ENCODE measurements at places on chromosomes 6 and 20.
A peak's percentile ranks its signal among the peaks of the same experiment; 100 is the strongest.

DNA sequence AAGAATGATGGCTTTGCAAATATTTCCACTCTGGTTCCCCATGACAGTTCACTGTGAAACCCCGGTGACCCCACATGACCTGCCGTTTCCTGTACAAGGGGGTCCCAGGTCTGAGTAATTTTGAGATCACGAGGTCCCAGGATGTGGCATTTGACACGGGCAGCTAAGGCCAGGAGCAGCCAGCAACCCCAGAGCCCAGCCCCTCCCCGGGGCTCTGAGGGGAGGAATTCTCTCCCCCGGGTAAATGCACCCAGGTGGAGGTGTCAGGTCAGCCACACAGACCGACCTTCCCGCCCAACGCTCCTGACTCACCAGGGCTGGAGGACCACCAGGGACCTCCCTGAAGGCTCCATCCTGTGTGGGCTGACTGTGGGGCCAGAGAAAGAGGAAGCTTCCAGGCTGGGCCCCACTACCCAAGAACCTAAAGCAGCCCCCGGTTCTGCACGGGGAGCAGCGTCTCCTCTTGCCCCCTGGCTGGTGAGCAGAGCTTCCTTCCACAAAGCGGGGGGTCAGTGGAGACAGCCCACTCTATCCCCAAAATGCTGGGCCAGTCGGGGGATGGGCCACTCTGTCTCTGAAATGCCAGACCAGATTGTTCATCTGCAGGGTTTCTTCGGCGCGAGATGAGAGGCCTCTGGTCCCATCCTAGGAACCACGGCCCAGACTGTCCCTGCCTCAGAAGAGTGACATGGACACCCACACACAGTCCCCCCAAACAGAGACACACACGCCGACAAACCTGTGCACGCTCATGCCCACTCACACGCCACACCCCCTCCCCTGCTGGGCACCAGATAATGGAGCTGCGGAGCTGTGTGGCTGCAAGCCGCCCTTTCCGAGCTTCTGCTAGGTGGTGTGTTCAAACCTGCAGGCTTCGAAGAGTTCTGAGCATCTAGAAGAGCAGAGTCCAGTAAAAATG lies 23.4 kb upstream of the SLCO4A1 start:
- DNase-seq, result no peak

GRCh38 chr6:39918831-39919230 lies 15.4 kb downstream of the MOCS1 start:
- DNase-seq, result no peak

GRCh38 chr6:41942067-41942851 lies 651 bp upstream of the CCND3 start:
- DNase-seq, result no peak

- DNase-seq, result no peak
Observed at GRCh38 chr20:22475662-22476061, 108.7 kb downstream of the FOXA2 start.

DNA sequence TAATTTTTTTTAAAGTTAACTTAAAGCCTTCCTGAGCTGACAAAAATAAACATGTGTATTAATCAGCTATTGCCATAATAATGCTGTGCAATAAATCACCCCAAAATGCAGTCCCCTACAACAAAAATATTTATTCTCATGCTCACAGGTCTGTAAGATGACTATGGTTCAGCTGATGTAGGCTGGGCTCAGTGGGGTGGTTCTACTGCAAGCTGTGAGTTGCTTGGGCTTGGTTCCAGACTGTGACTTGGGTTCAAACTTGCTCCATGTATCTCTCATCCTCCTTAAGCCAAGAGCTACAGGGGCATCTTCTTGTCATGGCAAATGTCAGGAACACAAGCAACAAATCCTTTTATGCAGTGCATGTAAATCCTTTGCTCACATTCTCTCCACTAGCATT lies 644.3 kb downstream of the KIF16B start:
- no peak for DNase-seq

DNA sequence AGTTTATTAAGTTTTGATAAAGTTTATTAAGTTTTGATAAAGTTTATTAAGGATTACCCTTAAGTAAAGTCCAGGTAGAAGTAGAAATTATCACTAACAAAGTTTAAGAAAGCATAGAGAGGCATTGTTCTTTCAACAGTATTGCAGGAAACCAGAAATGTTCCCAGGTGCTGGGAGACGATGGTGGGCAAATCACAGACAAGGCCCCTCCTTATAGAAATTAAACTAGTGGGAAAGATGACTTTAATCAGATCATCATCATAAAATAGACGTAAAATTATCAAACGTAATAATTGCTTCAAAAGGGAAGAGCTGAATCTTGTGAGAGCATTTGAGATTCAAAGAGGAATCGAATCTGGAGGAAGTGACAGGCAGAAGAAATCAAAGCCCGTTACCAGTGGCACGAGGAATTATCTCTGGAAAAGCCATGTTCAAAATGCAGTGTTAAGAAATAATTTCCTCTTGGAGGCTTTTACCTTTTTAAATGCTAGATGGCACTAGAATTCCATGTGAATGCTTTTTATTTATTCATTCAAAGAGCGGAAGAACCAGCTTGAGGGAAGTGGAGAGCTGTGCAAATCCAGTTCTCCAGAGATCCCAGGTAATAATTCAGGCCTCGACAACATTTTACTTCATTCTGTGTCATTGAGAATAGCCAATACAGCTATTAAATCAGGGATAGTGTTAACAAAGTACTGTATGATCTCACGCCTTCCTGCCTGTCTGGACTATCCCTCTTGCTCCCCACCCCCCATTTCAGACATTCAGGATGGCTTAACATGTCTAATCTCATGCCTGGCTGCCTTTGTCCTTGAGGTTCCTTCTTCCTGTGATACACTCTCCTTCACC lies 1.0 kb upstream of the APMAP start:
- no peak for DNase-seq

GRCh38 chr6:40946738-40947301 lies 92.2 kb downstream of the UNC5CL start:
- no peak for DNase-seq

- DNase-seq, result no peak
Observed at GRCh38 chr6:160871320-160871719, 120.2 kb upstream of the MAP3K4 start.

GRCh38 chr6:235763-236360 lies 56.4 kb upstream of the DUSP22 start:
- DNase-seq, result peak; percentile 68

GRCh38 chr20:46875059-46875458 lies 19.6 kb upstream of the EYA2 start:
- DNase-seq, result no peak

GRCh38 chr6:94065707-94066337 lies 646.5 kb upstream of the EPHA7 start:
- no peak for DNase-seq

DNA sequence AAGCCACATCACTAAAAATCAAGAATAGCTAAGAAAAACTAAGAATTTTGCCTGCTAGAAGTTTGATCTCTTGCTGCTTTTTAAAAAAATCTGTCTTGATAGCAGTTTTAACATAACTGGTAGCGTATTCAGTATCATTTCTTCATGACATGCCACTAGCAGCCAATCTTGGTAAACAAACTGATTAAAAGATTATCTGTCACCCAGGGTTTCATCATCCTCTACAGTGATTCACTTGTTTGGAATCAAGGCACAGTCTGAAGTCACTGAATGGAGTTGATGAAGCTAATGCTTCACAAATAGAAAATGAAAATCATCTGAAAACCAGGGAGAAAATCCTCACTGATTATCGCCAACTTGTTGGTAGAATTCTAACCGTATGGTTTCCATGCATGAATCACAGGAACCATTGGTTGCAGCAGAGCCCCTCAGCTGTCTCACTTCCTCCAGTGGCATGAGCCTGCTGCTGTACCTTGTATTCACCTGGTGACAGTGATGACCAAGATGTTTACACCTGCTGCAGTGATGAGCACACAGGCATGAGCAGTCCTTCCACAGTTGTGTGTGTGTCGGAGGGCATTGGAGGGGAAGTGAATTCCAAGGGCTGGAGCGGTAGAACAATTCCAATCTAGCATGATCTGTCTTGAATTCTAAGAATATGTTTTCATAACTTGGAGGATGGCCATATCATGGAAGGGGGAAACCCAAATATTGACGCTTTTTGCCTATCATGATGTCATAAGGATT lies 275.0 kb downstream of the KHDC1L start:
- DNase-seq, result no peak

GRCh38 chr6:14453712-14454472 lies 336.3 kb downstream of the CD83 start:
- DNase-seq, result no peak

DNA sequence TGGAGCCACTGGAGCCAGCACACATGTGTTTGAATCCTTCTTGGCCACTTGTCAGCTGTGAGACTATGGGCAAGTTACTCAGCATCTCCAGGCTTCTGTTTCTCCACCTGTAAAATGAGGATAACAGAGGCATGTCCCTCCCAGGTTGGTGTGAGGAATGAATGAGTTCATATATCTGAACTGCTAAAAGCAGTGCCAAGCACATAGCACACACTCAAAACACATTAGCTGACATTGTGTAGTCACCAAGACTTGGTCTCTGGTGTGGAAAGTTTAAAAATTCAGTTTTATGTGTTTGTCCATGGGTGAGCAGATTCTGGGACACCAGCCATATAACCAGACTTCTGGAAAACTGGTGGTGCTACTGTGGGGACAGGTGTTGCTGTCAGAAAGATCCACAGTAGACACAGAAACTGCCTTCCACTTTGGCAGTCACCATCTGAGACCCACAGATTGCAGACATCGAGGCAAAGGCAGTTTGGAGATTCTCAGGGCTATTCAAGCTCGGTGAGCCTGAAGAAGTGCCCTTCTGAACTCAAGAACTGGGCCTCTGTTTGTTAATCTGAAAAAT lies 115.8 kb downstream of the MRPL14 start:
- no peak for DNase-seq

DNA sequence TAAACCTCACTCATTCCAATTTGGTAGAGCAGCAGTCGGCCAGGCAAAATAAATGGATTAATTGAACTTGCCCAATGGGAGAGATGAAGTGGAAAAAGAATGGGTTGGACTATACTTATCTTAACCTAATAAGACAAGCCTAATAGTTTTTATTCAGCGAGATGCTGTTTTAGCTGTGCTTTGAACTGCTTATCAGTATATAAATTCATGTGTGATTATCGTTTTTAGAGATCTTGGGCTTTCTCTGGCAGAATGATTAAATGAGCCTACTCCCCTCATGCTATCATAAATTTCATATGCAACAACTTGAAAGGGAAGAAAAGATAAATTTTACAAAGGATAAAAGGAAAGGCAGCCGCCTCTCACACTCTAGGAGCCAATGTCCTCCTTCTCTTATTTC lies 59.8 kb downstream of the SNAP25 start:
- no peak for DNase-seq

DNA sequence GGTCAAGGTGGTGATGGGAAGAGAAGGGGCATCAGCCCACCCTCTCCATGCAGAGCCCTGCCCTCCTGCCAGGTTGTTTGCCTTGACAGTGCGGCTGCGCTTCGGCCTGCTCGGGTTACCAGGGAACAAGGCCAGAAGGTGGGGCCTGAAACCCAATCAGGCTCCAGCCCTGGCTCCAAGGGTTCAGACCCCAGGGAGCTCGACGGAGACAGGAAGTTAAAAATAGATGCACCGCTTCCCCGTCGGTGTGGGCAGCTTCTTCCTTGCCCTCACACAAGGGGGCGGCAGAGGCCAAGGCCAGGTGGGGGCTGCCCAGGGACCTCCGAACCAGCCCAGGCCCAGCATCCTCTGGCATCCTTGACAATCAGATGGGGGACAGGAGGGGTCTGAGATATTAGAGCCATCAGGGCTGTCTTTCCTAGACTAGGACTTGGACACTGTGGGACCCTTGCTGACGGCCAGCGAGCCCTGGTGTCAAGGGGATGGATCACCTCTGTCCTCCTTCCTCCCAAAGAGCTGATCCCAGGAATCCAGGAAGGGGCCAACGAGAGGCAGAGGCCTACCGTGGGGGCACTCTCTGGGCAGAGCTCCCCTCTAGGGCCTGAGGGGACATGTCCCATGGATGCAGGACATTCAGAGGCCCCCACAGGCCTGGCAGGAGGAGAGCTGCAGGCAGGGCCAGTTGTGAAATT lies 65.2 kb downstream of the RIPOR3 start:
- DNase-seq, result peak; percentile 15

GRCh38 chr20:6007094-6007528 lies 46.7 kb downstream of the LRRN4 start:
- no peak for DNase-seq

GRCh38 chr6:98498866-98499265 lies 335.5 kb upstream of the POU3F2 start:
- no peak for DNase-seq

- DNase-seq, result no peak
Observed at GRCh38 chr20:11676630-11677287, 240.9 kb upstream of the BTBD3 start.

DNA sequence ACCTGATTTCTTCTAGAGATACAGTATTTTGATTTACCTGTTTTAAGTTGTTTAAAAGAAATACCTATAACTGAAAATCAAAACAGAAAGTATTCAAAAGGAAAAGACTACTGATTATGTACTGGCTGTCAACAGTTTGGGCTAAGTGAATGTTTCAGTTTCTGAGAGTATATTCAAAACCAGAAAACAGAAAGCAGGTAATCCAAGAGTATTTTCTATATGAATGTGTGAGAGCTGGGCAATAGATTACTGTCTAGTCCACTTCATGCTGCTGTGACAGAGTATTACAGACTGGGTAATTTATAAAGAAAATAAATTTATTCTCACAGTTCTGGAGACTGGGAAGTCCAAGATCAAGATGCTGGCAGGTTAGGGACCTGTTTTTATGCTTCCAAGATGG lies 261.0 kb downstream of the ARHGAP18 start:
- DNase-seq, result no peak

- DNase-seq, result no peak
Observed at GRCh38 chr20:1557605-1558004, at the start of gene SIRPD. TSS of gene SIRPD (minus strand) at chr20:1557705. CDS start at chr20:1557653, 52 bp downstream.

DNA sequence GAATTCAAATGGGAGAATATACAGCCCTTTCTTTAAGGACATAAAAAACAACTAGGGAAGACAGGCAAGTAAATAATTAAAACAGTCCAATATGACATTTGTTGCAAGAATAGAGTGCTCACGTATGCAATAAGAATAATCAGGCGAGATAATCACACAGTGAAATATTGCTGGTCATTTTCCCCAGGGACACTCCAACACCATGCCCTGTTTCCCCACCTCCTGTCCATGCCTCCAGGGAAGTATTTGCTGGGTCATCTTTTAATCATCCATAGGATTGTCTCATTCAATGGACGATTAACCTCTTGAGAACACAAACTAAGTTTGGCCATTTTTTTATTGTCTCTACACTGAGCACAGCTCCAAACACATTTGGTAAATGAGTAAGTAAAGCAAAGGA lies 472.9 kb downstream of the C6orf118 start:
- DNase-seq, result no peak

GRCh38 chr6:127690092-127690491 lies 113.1 kb downstream of the C6orf58 start:
- no peak for DNase-seq

GRCh38 chr6:5645328-5646290 lies 361.1 kb downstream of the NRN1 start:
- no peak for DNase-seq

DNA sequence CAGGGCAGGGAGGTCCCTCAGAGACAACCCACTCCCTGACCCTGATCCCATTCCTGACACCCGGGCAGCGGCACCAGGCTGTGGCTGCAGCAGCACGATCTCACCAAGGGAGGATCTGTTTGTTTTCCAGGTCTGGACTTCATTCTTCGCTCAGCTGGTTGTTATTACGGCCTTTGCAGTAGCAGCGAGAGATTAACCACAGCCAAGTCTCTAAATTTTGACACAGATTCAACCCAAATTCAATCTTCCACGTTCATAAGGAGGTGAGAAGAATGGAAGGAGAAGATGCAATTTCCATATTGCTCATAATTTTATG lies 91.1 kb upstream of the THBS2 start:
- no peak for DNase-seq

GRCh38 chr6:28982476-28983266 lies 22.4 kb downstream of the ZNF311 start:
- no peak for DNase-seq

- DNase-seq, result no peak
Observed at GRCh38 chr20:2402271-2402980, 21.7 kb downstream of the TGM6 start.
